ENCODE measurements at places on chromosomes 2 and 18. TPM values are rescaled to one million over a fixed set of nuclear protein-coding genes. Genes with fewer than 3 reads are reported as not detected.

DNA sequence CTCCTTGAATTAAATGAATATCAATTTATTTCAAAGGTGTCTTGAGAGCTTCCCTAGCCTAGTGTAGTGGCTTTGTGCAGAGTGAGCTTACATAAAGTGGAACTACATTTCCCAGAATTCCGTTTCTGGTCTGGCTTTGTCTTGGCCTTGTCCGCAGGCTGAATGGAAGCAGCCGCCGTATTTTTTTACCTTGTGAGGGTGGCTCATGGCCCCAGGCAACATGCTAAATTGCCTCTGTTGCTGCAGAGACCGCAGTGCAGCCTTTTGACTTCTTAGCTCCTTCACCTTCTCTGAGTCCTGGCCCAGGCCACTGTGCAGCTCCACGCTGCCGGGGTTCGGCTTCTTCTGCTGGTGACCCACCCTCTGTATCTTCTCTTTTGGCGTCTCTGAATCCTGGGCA lies 114.8 kb upstream of the SLC38A11 start:
- no peak for DNase-seq

GRCh38 chr2:134167015-134167414 lies 86.9 kb upstream of the MGAT5 start:
- no peak for DNase-seq

DNA sequence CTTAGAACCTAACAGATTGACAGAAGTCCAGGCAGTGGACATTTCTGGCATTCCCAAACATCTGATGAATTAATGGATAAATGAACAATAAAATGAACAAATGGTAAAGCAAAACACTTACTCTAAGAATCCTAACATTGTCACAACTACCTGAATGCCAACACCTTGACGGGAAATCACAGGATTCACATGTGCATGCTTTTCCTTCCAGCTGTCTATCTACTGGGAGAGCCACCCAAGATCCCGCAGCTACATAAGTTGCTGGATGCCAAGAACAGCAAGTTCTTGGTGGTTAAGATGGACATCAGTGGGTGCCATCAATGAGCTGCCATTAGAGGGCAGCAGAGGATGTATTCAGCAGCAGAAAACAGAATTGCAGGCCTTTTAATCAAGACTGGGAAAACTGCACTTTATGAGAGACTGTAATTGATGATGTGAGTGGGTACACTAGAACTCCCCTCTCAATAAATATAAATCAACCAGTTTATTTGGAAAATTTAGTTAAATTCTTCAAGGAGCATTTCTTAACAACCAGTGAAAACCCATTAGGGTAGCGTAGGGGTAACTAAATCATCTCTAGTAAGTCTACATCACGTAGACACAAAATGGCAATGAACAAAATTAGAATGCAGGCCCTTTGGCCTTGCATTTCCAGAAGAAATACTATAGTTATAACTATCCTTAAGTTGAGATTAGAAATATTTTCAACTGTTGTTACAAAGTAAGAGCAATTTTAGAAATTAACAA lies 45.6 kb downstream of the SESTD1 start:
- peak; percentile 58 for DNase-seq

DNA sequence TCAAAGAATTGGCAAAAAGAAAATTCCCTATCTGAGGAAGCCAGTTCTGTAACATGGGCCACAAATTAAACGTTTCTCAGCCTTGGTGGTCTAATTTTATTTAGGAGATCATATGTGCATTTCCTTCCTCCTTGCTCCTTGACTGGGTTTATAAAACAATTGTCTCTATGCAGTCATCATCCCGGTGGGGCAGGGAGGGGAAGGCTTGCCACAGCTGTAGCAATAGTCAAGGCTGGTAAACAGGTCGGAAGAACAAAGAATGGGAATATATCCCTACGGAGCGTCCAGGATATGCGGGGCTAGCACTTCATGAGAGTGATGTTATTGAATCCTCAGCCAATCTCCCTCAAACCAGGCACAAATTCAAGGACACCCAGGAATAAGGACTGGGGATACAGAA lies 143.8 kb downstream of the RNF152 start:
- no peak for DNase-seq

- DNase-seq, result no peak
Measured at GRCh38 chr18:63293935-63294334, 25.6 kb downstream of the BCL2 start.

- no peak for DNase-seq
Measured at GRCh38 chr2:239035361-239035814, 187.5 kb downstream of the TWIST2 start.

DNA sequence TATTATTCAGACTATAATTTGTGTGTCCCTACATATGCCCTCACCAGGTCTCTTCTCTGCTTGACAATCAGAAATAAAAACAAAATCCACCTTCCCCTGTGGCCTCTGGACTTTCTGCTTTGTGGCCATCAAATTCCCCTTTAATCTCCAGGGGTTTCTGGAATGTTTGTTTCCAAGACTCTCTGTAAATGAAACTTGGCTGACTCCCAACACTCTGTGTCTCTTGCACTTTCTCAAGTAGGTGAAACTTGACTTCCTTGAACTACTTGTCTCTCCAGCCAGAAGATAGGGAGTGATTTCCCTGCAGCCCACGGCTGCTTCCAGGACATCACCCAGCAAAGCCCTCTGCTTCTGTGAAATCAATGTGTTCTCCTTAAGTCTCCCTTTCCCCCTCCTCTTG lies 54.1 kb upstream of the AQP4 start:
- peak; percentile 38 for DNase-seq

- DNase-seq, result peak; percentile 31
Measured at GRCh38 chr2:196927376-196928225, 1.1 kb upstream of the PGAP1 start.

GRCh38 chr18:13382366-13382953 lies 163.9 kb downstream of the LDLRAD4 start:
- DNase-seq, result peak; percentile 69

The YPEL5 gene
- polyA plus RNA-seq, result 124 TPM

The GPR148 gene
- polyA plus RNA-seq, result not detected

The SERPINB3 gene
- 0.12 TPM for polyA plus RNA-seq

All from right renal cortex interstitium (tissue), 3 donors.